Cardiac atrium fibroblast (primary cell): ENCODE measurements at places on chromosomes 5 and 9. TPM values are rescaled to one million over a fixed set of nuclear protein-coding genes. Genes with fewer than 3 reads are reported as not detected.

The CSF2 gene
- 2.3 TPM in 1 of 2 replicates, not detected in the other for total RNA-seq

The LRRC14B gene
- total RNA-seq, result not detected in 2 replicates

The IARS1 gene
- 164 and 171 TPM in 2 replicates for total RNA-seq

The ADAMTS19 gene
- 0.54 and 2.1 TPM in 2 replicates for total RNA-seq

The RANBP3L gene
- not detected in 2 replicates for total RNA-seq

The PDCD1LG2 gene
- 11.6 and 14.3 TPM in 2 replicates for total RNA-seq

The ST8SIA4 gene
- total RNA-seq, result 0.90 and 2.4 TPM in 2 replicates

The TLX3 gene
- not detected in 2 replicates for total RNA-seq
